ENCODE measurements at places on chromosomes 1 and 21.

DNA sequence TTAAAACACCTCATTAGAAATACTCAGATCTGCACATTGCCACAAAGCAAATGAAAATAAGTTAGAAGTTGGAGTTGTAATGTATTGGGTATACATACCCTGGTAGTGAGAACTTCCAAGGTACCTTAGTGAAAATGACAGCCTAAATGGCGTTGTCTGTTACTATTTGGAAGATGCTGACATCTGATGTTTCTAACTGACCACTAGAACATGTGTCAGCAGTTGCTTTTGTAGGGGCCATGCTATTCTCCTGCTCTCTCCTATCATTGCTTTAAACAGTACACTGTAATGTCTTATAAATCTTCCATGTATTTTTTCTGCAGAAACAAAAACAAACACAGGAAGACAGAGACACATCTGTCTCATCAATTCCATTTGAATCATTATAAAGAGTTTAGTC lies 40.1 kb downstream of the LAMC1 start:
- DNase-seq, result no peak

- no peak for DNase-seq
Observed at GRCh38 chr21:44497703-44498126, 42.3 kb downstream of the KRTAP10-1 start.

- no peak for DNase-seq
Observed at GRCh38 chr1:201591981-201592380, 53.1 kb downstream of the NAV1 start.

- no peak for DNase-seq
Observed at GRCh38 chr1:2583871-2584351, 2.7 kb upstream of the PRXL2B start.

- DNase-seq, result no peak
Observed at GRCh38 chr1:190258003-190258402, 219.7 kb downstream of the BRINP3 start.

GRCh38 chr1:47412437-47412836 lies 3.6 kb upstream of the FOXE3 start:
- DNase-seq, result no peak

DNA sequence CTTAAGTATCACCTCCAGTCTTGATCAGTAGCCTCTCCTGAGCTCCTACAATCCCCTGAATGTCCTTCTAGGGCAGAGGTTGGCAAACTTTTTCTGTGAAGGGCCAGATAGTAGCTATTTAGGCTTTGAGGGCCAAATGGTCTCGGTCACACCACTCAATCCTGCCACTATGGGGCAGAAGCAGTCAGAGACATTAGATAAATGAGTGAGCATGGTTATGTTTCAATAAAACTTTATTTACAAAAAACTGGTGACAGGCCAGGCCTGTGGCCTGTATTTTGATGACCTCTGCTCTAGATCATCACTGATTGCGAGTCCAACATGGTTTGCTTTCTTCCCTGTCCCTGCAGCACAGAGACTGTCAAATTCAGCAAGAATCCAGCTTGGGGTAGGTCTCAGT lies 36.3 kb downstream of the LRP8 start:
- DNase-seq, result no peak

Measured in NCI-H1048 (cell line).